Midbrain (tissue), 1 donor: ENCODE measurements at places on chromosomes 16 and 17.

GRCh38 chr17:80443498-80443897, 28.5 kb downstream of the ENDOV start:
- no peak for DNase-seq

- no peak for DNase-seq
Measured at GRCh38 chr17:71613996-71614395, 506.8 kb upstream of the SOX9 start.

GRCh38 chr16:63447121-63447520, 1410.9 kb upstream of the CDH8 start:
- no peak for DNase-seq

- DNase-seq, result no peak
Measured at GRCh38 chr17:42723636-42724035, 21.2 kb downstream of the EZH1 start.

GRCh38 chr16:67834242-67834614, 7.9 kb upstream of the THAP11 start:
- no peak for DNase-seq

- no peak for DNase-seq
Measured at GRCh38 chr16:30157214-30157613, 26.2 kb upstream of the CORO1A start.

DNA sequence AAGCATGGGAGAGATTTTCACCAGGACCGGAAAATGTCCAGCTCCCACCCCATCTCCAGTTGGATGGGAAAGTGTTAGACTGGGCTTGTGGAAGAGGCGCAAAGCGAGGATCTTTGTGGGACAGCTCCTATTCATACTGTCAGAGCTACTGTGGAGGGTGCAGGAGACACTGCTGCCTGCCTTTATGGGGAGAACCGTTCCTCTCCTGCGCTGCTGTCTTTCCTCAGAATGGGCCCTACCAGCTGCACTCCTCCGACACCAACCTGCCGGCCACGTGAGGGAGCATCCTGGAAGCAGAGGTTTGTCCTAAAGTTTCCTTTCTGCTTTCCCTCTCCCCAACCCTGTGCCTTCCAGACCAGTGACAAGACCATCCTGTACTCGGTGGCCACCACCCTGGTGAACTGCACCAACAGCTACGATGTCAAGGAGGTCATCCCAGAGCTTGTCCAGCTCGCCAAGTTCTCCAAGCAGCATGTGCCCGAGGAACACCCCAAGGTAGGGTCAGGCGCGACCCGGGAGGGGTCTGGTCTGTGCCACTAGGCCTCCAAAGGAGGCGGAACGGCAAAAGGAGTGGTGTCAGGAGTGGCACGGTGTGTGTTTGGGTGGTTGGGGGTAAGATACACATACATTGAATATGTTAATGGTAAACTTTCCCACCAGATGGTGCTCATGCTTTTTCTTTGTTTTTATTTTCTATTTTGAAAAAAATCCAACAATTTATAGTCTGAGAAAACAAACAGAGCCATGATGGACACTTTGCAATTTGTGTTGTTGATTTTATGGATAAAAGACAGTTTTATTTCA, 23.0 kb downstream of the SLC35G3 start:
- no peak for DNase-seq

DNA sequence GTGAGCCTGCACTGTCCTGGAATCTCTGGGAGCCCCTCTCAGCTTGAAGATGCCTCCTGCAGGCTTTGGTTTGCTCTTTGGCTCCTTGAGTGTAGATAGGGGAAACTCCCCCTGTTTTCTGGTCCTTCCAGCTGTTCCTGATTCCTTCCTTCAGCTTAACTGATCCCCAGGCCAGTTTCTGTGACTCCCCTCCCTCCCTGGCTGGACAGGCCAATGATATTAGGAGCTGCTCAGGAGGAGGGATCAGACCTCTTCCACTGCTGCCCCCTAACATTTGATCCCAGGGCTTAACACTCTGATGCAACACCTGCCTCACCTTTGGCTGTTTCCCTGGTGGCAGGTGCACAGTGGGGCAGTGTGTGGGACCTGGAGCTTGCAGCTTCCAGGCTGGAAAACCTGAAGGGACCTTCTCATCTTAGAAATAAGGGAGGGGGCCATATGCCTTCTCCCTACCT, at the start of gene TAC4:
TSS of gene TAC4 (minus strand) at position 51 of the 455 bp plus-strand sequence. CDS start 52 bp downstream, outside the sequence.
- no peak for DNase-seq

DNA sequence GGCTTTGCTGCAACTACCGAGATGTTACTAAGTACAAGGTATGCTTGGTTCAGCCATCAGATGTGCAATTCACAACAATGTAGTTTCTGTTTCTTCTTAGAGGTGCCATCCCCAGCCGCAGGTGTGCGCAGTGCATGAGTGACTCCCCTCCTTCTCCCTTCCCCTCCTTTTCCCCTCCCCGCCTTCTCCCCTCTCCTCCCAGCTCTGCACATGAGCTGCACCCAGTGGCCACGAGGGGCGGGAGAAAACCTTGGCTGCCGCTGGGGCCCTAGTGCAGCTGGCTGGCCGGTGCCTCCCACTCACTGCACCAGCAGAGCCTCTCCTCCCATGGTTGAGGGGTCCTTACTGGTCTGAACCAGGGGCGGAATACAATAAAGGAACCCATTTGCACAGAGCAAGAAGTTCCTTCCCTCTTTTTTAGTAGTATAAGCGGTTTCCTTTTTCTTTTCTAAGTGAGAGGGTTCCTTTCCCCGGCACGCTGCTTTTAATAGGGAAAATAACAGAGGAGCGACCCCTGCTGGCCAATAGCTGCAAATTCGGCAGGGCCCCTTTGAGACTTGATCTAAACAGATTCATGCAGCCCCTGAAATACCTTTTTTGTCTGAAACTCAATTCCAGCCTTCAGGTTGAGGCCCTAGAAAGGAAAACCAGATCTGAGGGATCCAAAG, 7.8 kb upstream of the CCL15 start:
- no peak for DNase-seq

- peak; percentile 73 for DNase-seq
Measured at GRCh38 chr17:74176546-74177001, 26.9 kb upstream of the RPL38 start.

DNA sequence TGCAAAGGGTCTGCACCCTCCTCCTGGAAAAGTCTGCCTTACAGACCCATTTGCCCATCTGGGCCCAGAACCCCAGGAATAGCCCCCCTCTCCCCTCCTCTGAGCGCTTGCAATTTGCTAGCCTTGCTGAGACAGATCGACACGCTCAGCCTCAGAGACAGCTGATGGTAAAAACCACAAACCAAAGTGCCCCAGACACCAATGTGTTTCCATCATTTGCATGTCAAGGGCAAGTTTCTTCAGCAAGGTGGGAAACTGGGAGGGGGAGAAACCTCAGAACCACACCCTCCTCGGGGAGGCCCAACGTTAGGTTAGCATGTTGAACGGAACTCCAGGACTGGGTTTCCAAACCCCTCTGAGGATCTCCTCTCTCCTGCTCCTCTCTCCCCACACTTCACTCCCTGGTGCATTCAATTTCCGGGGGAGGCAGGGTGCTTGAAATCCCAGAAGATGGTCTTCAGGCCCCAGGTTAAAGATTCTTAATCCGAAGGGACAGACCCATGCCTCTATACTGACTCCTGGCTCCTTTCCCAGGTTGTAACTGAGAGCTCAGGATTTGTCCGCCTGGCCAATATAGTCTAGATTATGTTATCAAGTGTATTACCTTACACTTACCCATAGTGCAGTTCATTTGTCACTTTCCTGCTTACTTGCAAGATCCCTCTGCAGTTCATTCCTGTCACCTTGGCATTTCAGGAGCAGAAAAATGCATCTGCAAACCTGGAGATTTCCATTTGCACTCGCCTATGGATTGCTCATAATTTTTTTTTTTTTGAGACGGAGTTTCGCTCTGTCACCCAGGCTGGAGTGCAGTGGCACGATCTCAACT, 1.3 kb upstream of the CUEDC1 start:
- no peak for DNase-seq
